Stimulated activated CD4-positive, alpha-beta T cell treated with anti-CD3 and anti-CD28 coated beads, Interleukin-4, amount 100 ng/mL, for 24 hours (primary cell): ENCODE measurements at places on chromosomes 2 and 18.

GRCh38 chr2:27710640-27711430, 47.1 kb downstream of the SLC4A1AP start:
- no peak for DNase-seq

GRCh38 chr2:9879455-9880194, 36.4 kb downstream of the TAF1B start:
- no peak for DNase-seq

- no peak for DNase-seq
Observed at GRCh38 chr2:157055660-157056199, 201.8 kb upstream of the GALNT5 start.

DNA sequence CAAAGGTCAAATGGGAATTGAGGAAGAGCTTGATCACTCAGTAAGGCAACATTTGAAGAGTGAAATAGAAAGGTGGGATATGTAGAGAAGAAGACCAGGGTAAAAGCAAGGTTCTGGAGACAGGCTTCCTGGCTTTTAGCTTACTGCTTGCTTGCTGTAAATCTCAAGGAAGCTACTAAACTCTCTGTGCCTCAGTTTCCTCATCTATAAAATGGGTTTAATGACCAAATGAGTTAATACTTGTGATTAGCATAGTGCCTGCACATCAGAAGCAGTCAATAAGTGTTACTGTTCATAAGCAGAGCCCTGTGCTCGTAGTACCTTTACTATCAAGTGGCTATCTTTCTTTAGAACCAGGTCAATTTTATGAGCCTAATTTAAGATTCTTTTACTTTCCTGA, 222.2 kb upstream of the ITGA4 start:
- DNase-seq = no peak

GRCh38 chr2:134692499-134692898, 26.3 kb downstream of the TMEM163 start:
- no peak for DNase-seq

- no peak for DNase-seq
Observed at GRCh38 chr2:168137510-168138180, 109.8 kb downstream of the STK39 start.

DNA sequence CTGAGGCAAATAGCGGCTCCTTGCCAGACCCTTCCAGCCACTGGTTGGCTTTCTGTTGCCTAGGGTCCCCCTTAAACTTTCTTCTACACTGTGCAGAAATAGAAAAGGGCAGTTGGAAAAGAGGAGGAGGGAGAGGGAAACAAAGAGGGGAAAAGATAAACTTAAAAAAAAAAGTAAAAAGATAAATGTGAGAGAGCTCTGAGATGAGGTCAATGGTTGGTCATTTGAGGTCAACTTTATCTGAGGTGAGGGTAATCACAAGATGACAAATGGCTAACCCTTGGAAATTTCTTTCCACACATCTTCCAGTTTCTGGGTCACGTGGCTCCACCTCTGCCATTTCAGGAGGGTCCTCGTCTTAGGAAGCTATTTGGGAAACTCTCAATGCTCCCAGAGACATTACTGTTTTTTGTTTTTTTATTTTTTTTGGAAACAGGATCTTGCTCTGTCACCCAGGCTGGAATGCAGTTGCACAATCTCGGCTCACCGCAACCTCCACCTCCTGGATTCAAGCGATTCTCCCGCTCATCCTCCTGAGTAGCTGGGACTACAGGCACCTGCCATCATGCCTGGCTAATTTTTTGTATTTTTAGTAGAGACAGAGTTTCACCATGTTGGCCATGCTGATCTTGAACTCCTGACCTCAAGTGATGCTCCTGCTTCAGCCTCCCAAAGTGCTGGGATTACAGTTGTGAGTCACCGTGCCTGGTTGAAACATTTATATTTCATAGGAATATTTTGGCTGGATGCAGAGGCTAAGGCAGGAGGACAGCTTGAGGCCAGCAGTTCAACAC, 199.9 kb downstream of the TGIF1 start:
- no peak for DNase-seq
